Cortex of kidney (tissue), 1 donor: ENCODE measurements at places on chromosomes 1 and 21.

GRCh38 chr1:9990944-9991343 is 6.1 kb upstream of the RBP7 start:
- no peak for DNase-seq

DNA sequence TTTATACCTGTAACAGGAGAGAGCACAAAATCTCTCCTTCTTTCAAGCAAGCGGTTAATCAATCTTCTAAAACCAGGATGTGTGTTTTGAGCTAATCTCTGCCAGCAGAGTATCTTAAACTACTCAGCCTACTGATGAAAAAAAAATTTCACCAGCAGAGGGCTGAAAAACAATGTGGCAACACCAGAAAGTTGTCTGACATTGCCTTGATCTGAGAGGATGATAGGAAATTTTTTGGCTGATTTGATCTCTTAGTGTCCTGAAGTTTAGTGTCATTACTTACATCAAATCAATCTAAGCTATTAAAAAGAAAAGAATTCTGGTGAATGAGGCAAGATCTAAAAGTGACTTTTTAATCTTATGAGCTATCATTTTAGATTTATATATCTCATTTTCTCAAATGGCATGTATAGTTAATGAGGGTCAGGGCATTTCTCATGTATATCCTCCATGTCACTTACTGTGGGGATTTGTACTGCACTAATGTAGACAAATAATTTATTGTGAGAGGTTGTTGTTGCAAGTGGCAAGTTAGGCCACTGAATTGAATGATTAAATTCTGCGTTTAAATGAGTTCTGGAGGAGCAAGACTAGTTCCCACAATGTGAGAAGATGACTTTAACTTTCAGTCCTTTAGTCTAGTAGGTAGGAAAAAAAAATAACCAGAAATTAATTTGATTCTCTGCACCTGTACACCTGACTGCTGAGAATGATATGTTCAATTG is 10.9 kb downstream of the ADAMTS1 start:
- no peak for DNase-seq

GRCh38 chr1:183137782-183138181 is 48.3 kb upstream of the LAMC2 start:
- no peak for DNase-seq

DNA sequence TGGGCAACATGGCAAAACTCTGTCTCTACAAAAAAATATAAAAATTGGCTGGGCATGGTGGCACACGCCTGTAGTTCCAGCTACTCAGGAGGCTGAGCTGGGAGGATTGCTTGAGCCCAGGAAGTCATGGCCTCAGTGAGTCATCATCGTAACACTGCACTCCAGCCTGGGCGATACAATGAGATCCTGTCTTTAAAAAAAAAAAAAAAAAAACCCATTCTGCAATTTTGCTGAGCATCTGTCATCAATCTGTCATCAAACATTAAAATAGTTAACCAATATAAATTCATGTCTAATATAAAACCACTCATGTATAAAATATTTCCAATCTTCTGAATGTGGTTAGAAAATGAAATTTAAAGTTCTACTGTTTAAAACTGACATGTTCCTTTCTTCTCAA is 56.9 kb downstream of the LPAR3 start:
- no peak for DNase-seq

DNA sequence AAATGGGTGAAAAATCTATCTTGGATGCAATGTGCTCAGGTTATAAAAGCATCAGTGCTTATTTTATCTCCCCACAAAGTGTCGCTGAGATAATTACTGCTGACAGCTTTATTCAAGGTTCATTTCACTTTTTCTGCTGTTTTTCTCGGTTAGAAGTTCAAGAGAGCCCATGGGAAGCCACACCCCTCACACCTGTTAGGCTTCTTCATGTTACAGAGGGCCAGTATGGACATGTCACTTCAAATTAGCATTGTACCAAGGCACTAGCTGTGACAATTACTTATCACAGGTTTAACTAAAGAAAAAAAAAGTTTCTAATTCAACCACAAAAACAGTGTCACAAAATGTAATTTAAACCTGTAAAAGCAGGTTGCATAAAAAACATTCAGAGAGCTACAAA is 187.3 kb upstream of the DMRTA2 start:
- DNase-seq = no peak
